Epithelial cell of proximal tubule (primary cell): ENCODE measurements at places on chromosomes 1 and 21. TPM values are rescaled to one million over a fixed set of nuclear protein-coding genes. Genes with fewer than 3 reads are reported as not detected.

- no peak for DNase-seq
Measured at GRCh38 chr1:235971020-235971419, 93.9 kb downstream of the NID1 start.

FAM163A gene
- not detected in 2 replicates for total RNA-seq

NTMT2 gene
- total RNA-seq, result not detected in 2 replicates

DNA sequence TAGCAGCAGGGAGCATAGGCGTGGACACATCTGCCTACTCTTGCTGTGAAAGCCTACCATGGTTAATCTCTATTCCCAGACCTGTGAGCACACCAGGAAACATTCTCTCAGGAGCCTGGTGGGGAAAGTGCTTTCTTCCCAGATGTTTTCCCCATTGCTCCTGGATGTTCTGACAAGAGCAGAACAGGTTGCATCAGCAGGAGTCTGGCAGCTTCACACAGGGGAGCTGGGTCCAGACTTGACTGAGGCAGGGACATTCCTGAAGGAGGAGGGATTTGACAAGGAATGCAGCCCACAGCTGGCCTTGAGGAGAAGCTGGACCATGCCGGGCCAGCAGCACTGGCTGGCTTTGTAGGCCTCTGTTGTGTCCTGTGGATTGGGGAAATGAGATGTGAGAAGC is 21.0 kb upstream of the ARTN start:
- DNase-seq, result no peak

DNA sequence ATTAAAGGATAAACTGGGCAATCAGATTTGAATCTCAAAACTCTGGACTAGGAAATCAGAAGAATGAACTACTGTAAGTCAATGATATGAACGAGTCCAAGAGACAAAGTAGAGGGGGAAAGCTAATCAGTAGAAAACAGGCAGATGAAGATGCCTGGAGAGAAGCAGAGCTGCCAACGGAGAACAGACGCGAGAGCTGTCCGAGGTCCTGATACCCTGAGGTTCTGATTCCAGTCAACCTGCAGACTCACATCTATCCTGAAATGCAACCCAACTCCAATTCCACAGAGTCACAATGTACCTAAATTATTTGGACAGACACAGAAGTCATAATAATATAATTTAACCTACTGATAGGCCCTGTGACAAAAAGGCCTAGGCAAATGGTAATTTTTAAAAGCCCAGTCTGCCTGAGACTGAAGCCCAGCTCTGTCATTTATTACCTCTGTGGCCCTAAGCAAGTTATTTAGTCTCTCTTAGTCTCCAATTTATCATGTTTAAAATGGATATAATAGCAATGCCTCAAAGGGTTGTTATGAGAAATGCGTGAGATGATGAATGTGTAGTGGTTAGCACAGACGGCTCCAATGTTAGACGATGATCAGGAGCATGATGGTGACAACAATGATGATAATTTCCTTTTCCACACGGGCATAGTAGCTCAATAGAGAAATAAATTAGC is 33.4 kb downstream of the RGS7 start:
- DNase-seq, result no peak

GRCh38 chr1:151157067-151157531 is 650 bp downstream of the TNFAIP8L2 start:
- DNase-seq, result no peak

DNA sequence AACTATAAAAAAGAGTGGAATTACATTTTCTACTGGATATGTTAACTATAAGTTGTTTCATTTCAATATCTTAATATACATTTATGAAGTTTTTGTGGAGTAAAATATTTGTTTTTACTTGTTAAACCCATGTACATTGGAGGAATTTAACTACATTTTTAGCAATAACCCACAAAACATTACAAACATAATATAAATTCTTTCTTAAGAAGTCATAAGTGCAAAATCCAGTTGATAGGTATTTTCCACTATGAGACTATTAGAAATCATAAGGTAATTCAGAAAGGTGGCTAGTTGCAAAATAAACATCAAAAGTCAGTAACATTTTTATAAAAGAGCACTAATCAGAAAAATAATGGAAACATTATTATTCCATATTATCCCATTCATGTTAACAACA is 73.9 kb upstream of the RRP15 start:
- no peak for DNase-seq

KAZN gene
- 5.1 and 5.7 TPM in 2 replicates for total RNA-seq
